ENCODE measurements at places on chromosomes 7 and 10.
A peak's percentile ranks its signal among the peaks of the same experiment; 100 is the strongest.

GRCh38 chr7:129122751-129123509 is 21.6 kb upstream of the TSPAN33 start:
- no peak for DNase-seq

DNA sequence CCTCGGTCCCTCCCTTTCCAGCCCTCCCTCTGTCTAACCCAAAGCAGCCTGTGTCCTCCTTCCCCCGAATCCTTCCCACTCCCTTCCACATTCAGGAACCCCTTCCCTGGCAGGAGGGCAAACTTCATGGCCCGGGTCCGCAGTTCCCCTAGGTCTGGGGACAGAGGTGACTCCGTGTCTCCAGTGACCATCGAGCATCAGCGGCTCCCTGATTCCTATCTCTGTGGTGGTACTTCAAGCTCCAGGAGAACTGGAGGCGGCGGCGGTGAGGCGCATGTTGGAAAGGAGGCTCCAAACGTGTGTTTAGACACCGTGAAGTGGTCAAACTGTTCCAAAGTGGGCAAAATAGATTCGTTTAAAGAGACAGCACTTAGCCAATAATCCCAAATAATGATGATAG is 148.1 kb downstream of the PAXIP1 start:
- no peak for DNase-seq

DNA sequence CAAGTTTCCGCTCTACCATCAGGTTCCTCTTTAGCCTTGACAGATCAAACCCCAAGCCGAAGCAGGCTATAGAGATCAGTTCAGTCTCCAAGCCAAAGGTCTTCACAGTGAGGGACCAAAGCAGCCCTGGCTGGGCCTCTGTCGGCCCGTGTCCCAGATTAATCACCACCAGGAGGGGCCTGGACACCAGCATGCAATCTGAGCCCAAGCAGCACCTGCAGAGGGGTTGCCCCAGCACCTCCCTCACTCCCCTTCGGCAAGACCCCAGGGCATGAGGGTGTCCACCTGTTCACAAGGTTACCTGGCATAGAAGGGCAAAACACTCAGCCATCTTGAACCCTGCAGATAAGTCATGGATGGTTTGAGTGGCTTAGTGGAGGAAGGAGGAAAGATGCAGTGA is 36.0 kb downstream of the FBXW4 start:
- DNase-seq: no peak

DNA sequence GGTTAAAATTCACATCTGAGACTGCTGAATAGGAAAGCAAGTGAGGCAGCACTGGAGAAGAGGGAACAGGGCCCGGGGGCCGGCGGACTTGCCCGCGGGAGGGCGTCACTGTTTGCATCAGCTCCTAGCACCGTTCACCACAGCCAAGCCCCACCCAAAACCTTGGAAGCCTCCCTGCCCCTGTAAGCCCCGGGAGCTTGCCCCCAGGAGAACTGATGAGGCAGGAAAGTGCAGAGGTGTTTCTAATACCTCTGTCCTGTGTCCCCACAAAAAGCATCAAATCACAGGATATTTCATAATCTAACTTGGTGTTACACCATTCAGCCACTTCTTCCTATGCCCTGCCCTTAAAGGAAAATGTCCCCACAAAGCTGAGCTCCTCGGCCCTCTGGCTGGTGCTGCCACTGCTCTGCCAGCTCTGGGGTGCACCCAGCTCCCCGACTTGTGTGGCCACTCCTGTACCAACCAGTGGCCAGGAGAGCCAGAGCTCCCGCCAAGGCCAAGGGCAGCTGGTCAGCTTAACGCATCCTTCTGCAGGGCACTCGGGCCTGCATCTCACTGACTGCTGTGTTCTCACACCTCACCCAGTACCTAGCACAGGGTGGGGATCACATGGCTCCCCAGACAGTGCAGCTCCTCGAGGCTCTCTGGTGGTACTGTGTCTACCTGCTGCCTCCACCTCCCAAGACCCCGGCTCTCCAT is 47.3 kb upstream of the CNPY1 start:
- DNase-seq: no peak

GRCh38 chr7:92375013-92375412 is 72.3 kb upstream of the GATAD1 start:
- DNase-seq: no peak

- no peak for DNase-seq
Measured at GRCh38 chr7:142668495-142668894, 80.8 kb upstream of the PRSS1 start.

DNA sequence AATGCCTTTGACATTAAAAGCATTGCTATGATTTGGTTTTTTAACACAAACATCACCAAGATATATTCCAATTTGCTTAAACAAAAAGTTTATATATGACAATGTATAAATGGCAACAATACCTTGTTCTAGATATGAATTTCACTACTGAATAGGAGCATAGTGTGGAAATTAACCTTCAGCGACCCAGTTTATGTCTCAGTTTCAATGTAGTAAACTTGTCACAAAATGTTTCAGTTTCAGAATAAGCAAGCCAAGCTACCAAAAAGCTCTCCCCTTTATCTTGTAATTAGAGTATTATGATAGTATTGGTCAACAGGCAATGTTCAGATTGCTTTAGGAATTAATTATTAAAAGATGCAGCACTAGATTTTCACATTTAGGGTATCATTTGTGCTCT is 99.6 kb upstream of the PCDH15 start:
- no peak for DNase-seq

DNA sequence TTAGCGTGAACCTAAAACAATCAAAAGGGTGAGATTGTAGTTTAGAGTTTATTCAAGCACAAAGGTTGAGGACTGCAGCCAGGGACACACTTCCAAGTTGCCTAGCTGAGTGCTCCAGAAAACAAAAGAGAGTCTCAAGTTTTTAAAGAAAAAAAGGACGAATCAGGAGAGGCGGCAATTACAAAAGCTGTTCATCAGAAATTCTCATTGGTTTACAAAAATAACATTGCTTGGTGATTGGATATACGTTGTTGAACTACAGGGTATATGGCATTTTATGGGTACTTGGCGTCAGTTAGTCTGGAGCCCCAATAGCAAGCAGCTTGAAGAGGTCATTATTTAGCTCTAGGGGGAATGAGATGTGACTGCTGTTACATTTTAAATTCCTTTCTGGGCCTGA is 11.5 kb downstream of the ZNF438 start:
- DNase-seq: no peak

DNA sequence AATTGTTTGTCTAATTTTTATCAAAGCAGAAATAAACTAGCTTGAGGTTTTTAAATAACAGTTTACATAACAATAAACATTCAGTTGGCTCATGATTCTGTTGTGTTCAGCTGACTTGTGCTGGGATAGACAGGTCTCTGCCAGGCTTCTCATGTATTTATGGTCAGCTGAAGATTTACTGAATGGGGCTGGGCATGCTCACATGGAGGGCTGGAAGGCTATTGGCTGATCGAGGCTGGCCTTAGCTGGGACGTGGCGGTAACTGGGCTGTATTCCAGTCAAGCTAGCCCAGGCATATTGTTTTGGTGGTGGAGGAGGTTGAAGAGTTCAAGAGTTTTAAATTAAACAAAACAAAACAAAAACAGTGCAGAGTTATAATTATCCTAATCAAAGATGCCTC is 251.0 kb upstream of the MTPN start:
- DNase-seq: peak; percentile 71

DNA sequence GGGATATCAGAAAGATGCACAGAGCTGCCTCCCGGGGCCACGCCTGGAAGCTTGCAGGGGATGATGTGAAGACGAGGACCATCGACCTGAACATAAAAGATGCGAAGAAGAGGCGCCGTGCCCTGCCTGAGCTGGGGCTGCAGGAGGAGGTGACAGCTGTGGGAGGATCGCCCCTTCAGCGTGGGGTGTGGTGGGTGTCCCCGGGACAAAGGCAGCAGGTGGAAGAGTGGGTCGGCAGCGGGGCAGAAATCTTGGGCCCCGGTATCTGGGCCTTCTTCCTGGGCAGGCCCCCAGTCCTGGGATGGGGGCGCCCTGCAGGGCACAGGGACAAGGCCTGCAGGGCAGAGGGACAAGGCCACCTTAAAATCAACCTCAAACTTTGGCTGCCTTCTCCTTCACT is 134.9 kb downstream of the OR13A1 start:
- no peak for DNase-seq

DNA sequence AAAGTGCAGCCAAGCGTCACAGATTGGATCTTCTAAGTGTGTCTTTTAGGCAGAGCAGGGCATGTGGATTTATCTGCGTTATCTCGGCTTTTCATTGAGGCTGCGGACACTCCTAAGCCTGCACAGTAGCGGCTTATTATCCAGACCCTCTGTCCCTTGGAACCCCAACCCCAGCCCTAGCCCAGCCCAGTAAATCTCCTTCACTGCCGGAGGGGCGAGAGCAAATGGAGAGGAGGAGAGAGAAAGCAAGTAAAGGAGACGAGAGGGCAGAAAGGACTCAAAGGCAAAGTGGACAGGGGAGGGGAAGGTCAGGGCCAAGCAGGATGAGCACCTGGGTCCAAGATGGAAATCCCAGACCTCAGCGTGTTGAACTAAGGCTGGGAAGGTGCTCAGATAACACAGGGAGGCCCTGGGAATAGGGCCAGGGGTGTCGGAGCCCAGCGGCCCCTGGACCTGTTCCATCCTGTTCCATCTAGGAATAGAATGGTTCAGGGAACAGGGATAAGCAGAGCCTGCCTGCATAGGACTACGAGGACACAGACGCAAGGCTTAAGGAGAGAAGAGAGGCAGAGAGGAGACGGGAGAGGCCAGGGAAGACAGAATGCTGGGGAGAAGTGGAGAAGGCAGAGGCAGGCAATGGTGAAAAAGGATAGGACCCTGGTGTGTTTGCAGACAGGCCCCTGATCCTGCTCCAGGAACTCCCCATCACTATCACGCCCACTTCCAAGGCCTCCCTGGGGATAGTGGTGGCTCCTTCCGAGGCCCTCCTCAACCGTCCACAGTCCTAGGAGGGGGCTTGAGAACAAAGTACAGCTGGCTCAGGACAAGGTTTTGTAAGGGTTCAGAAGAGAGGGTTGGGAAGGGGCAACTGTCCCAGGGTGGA is 99.6 kb downstream of the CHST15 start:
- DNase-seq: no peak

- peak; percentile 19 for DNase-seq
Measured at GRCh38 chr7:107014387-107015023, 30.0 kb upstream of the PRKAR2B start.

DNA sequence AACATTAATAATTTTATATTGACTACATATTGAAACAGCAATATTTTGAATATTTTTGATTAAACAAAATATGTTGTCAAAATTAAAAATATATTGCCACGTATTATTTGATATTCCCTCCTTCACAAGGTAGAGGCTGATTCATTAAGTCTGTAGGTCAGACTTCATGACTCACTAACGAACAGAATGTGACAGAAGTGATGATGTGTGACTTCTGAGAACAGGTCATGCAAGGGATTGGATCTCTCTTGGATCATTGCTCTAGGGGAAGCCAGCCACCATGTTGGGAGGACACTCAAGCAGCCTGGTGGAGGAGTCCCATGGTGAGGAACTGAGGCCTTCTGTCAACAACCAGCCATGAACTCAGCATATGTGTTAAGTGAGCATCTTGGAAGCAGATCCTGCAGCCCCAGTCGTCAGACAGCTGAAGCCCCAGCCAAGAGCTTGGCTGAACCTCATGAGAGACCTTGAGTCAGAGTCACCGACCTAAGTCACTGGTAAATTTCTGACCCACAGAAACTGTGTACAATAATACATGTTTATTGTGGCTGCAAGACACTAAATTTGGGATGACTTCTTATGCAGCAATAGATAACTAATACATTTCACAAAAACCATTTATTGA is 66.6 kb downstream of the HTR5A start:
- no peak for DNase-seq

DNA sequence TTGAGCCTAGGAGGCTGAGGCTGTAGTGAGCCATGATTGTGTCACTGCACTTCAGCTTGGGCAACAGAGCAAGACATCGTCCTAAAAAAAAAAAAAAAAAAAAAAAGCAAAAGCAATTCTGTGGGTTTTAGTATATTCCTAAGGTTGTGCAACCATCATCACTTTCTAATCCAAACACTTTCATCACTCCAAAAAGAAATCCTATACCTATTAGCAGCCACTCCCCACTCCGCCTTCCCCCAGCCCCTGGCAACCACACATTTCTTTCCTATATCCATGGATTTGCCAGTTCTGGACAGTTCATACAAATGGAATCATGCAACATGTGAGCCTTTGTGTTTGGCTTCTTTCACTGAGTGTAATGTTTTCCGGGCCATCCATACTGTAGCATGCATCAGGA is 20.4 kb downstream of the ZAN start:
- no peak for DNase-seq

DNA sequence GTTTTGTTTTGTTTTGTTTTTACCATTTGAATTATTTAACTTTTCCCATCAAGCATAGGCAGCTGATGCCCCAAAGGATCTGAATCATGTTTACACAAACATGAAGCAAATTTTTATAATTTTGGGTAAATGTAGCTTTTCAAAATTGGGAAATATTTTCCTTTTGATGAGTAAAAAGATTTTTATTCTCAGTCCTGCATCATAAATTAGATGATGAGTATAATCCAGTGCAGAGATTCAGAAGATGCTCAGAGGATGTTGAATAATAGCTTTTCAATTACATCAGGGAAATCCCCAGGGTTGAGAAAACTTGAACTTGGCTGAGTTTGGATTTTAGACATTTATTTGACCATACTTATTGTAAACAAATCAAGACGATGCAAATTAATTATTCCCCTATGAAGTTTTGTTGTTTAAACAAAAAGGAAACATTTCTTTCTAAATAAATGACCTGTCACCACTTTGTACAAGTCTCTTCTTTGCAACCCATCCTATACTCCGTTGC is 121.7 kb downstream of the FAM204A start:
- no peak for DNase-seq
